BJ (cell line): ENCODE measurements at places on chromosomes 3 and 15.

DNA sequence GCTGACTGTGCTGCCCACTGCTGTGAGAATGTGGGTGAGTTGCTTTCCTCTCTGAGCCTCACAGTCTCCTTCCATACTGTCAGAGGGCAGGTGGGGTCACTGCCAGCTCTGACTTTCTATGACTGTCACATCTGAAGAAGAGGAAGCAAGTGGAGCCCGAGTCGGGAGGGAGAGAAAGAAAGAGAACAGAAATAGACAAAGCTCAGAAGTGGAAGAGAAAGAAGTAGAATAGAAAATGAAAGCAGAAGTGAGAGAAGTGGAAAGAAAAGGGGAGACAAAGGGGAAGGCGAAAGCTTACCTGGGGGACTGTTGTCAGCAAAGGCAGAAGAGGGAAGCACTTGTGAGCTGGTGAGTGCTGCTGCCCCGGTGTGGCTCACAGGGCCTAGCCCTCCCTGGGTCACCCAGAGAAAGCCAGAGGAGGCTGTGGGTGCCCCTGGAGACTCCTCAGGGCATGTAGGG lies 57.9 kb downstream of the EPHB1 start:
- DNase-seq, result no peak

DNA sequence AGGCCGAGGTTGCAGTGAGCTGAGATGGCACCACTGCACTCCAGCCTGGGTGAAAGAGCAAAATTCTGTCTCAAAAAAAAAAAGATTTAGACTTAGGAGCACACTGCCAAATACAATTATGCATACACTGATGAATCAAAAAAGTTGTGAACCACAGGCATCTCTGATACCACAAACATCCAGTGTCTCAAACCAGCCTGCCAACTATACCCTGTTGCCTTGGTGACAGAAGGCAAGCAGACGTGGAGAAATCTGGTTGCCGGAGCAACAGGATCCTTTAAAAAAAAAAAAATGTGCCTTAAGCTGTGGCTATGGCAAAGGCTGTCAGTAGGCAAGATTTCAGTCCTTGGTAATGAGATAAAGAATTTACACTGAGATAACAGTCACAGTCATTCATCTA lies 202.3 kb downstream of the NEK10 start:
- DNase-seq, result peak; percentile 94

DNA sequence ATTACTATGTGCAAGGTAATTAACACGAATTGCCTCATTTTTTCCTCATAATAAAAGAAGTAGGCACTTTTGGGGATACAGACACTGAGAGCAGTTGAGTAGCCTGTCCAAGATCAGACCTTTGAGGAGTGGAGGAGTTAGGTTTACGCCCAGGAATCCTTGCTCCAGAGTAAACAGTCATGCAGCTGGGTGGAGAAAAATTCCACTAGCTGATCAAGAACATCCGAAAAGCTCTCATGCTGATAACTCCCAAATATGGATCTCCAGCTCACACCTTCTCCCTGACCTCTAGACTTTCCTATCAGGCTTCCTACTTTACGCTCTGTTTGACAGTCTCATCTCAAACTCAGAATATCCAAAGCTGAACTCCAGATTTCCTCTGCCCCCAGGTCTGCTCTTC lies 53.3 kb downstream of the ST6GAL1 start:
- DNase-seq, result no peak

GRCh38 chr3:182412066-182412465 lies 381.2 kb upstream of the ATP11B start:
- no peak for DNase-seq

GRCh38 chr15:36275656-36276055 lies 303.8 kb upstream of the CDIN1 start:
- no peak for DNase-seq

DNA sequence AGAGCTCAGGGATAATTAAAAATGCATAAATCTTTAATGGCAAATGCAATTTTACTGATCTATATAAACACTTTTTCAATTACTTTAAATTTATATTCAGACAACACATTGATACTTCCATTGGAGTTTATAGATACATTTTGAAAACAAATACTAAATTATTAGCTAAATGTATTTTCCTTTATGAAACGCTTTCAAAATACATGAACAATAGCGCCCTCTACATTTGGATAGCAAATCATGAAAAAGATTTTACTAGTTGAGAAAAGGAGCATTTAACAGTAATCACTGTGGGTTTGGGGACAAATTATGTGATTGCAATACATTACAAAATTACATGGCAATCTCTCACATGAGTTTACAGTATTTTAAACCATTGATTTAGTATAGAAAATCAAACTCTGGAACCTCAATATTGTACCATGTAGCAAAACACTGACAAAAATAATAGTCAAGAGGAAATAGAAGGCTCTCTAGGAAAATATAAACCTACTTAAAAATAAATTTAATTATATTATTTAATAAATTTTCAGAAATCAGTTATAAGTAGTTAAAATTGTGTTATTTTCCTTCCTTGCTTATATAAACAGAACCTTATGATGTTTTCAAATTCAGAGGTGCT lies 207.9 kb downstream of the ZIC1 start:
- no peak for DNase-seq

DNA sequence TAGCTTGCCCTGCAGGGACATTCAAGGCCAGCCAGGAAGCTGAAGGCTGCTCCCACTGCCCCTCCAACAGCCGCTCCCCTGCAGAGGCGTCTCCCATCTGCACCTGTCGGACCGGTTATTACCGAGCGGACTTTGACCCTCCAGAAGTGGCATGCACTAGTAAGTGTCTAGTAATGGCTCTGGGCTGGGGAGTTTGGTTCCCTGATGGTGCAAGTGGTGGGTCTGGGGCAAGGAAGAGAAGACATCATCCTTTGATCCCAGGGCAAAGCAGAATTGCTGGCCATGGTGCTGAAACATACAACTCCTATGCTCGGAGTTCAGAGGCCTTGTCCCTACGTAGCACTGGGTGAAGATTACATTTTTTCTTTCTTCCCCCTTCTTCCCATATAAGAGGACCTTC lies 311.4 kb downstream of the EPHB1 start:
- no peak for DNase-seq

DNA sequence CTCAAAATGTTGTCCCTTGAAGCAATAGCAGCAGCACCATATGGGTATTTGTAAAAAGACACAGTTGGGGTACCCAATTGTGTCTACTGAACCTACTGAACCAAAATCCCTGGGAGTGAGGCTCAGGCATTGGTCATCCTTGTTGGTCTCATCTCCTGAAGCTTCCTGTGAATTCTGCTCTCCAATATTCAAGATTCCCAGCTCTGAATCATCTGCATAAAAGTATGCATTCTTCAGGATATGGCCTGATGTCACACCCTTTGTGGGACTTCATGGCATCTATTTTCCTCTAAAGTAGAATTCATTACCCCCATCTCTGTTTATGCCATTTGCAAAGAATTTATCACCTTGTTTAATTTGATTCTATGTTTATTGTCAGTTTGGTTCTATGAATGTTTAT lies 13.3 kb upstream of the PTX3 start:
- peak; percentile 32 for DNase-seq

DNA sequence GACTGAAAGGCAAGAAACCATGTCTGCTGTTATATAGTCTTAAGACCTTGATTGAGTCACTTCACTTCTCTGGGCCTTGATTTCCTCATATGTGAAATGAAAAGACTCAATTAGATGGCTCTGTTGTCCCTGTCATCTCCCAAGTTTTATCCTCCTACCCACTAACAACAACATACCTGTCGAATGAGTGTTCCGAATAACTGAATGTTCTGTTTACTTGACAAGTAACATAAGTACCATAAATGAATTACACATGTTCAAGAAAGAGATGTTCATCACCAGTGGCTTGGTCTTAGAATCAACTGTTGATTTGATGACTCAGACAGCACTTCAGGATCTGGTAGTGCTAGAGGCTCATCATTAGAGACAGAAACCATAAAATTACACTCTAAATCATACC lies 311.7 kb downstream of the VPS13C start:
- no peak for DNase-seq

- no peak for DNase-seq
Observed at GRCh38 chr15:60047701-60048100, 43.6 kb downstream of the FOXB1 start.

DNA sequence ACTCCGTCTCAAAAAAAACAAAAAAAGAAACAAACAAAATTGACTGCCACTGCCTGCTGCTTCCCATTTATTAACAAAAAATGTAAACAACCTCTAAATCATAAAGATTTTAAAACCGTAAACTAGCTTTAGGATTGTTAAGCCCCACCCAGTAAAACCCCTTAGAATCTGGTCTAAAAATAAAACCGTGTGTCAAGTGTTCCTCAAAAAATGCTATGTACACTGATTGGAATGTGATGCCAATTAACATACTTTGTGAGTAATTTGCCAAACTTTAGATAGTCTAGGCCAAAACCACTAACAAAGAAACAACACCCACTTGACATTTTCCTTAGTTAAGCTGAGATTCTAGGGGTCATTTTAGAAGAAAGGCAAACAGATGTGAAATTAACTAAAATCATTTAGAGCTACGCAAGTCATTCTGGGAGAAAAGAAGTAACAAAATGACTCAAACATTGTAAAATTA lies 5.3 kb downstream of the RAF1 start:
- peak; percentile 96 for DNase-seq

- DNase-seq, result peak; percentile 99
Observed at GRCh38 chr3:184174646-184175492, at the start of gene AP2M1. Gene AP2M1, plus strand, starts transcription at chr3:184174855. Its CDS starts 2,139 bp downstream, at chr3:184176994.

GRCh38 chr3:6717026-6717943 lies 143.6 kb upstream of the GRM7 start:
- DNase-seq, result no peak

GRCh38 chr15:101056366-101057334 lies 137.5 kb downstream of the LRRK1 start:
- DNase-seq, result no peak

- DNase-seq, result no peak
Observed at GRCh38 chr3:113556946-113557335, 24.6 kb downstream of the SIDT1 start.

DNA sequence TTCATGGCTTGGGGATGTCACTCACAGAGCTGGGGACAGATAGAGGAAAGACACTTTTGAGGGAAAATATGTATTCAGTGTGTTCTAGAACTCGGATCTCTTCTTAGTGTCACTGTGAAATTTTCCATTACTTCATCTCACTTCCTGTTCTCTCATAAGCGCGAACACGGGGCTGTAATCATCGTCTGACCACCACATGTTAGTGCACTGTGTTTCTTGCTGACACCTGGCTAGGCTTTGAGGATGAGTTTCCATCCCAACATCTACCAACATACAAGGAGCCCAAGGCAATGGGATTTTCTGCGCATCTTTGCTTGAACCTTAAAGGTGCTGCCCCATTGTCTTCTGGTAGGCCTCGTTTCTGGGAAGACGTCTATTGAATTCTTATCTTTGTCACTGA lies 84.0 kb downstream of the LIPC start:
- DNase-seq, result no peak

GRCh38 chr3:189531271-189531670 lies 99.9 kb upstream of the TP63 start:
- DNase-seq, result no peak

DNA sequence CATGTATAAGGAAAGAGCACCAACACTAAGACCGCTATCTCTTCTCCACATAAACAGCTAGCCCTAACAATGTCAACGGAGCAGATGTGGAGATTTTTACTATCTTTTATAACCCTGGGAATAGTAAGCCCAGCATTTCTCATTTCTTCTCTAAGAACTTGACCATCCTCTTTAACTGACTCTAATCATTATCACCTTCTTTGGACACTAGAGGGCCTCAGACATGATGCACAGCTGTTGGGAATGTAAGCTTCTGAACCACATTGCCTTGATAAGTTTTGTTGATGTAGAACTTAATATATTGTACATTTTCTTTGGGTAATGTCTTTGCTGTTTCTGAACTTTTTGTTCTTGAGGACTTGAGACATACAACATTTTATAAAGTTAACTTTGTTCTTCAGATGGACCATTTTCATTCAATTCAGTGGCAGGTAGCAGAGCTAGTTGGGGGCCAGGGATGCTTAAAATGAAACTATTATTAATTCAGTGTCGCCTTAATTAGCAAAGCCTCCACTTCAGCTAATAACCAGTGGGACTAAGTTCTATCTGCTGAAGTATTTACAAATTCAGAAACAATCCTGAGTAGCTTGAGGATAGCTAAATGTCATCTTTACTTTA lies 9.6 kb upstream of the TAGLN3 start:
- peak; percentile 25 for DNase-seq

DNA sequence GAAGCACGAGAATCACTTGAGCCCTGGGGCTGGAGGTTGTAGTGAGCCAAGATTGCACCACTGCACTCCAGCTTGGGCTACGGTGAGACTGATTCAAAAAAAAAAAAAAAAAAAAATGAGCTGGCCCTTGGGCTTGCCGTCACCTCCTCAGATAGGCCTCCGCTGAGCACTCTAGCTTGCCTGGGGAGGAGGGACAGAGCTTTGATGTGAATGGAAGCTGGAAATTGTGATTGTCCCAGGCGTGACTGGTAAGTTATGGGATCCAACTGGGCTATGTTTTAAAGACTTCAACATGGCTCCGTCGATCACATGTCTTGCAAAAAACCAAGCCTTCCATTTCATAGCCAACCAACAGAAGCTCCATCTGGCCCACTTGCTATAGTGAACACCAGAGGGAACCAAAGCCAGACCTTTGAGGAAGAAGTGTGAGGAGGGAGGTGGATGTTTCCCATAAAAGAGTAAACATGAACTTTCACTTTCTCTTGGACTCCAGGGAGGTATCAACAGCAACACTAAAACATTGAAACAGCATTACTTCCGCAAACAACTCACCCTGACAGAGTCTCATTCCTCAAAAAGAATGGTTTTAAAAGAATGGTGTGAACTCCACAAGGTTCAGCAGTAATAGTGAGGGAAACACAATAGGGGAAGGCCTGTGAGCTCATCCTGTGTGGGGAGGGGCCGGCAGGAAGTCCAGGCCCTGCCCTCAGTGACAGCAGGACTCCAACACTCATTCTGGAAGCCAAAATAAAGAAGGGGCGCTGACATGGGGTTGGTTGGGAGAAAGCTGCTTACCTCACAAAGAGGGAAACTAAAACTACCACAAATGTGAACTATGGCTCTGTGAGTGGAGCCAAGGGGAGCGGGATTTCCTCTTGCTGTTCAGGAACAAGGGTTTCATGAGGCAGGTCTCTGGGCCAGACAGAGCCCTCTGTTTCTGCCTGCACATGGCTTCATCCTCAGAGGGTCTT lies 59.2 kb upstream of the IL12A start:
- no peak for DNase-seq

- DNase-seq, result no peak
Observed at GRCh38 chr3:194284351-194284750, 66.8 kb downstream of the CPN2 start.

DNA sequence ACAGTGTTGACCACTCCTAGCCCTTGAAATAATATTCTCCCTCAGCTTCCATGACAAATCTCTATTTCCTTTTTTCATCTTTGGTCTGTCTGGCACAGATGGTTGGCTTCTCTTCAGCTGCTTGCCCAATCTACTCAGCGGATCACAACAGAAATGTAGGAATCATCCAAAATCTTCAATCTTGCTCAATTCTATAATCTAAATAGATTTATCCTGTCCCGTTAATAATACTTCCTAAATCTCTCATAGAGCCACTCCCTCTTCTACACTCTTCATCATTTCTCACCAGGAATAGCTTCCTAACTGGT lies 3.8 kb downstream of the PEAK1 start:
- no peak for DNase-seq

- no peak for DNase-seq
Observed at GRCh38 chr3:111639316-111639715, 44.2 kb upstream of the ZBED2 start.

GRCh38 chr3:195908694-195909581 lies 587 bp upstream of the TNK2 start:
- no peak for DNase-seq
